ENCODE measurements at places on chromosomes 6 and 20.
A peak's percentile ranks its signal among the peaks of the same experiment; 100 is the strongest.

GRCh38 chr20:2292416-2293110, 3.2 kb upstream of the TGM3 start:
- no peaks in the 10 kb centered on the region for H3K36me3 ChIP-seq
- no peak overlapping the region for H3K27ac ChIP-seq
- no peak overlapping the region for H3K4me3 ChIP-seq

DNA sequence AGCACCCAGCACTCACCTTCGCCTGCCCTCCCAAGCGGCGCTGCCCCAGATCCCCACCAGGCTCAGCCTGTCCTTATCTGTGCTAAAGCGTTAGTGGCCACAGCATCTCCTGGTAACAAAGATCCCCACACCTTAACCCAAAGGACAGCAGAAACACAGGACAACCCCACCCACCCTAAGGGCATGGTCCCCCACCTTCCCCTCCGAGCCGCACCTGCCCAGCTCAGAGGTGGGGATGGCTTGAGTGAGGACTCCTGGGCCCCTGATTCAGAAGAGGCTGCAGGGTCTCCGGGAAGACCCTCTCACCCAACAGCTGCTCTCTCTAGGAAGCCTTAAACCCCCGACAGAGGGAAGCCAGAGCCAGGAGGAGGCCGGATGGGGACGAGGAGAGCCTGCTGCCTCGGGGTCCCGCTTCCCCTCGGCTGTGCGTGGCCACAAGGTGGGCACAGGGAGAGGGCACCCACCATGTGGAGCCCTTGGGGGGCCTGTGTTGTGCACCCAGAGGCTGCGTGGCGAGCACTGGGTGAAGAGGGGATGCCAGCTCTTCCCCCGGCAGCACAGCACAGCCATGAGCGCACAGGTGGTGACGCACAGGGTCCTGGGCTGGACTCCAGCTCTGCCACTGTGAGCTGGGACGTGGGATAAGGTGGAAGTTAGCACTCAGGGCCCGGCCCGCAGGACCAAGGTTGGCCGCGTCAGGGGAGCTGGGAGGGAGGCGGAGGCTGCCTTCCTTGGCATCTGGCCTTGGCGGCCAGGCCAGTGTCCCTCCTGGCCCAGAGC, 31.9 kb upstream of the MRGBP start:
- H3K36me3 ChIP-seq = no peaks in the 10 kb centered on the region
- no peak overlapping the region for H3K4me3 ChIP-seq
- no peaks in the 10 kb centered on the region for H3K4me1 ChIP-seq
- H3K27ac ChIP-seq = no peak overlapping the region
- no peaks in the 10 kb centered on the region for H3K27me3 ChIP-seq

DNA sequence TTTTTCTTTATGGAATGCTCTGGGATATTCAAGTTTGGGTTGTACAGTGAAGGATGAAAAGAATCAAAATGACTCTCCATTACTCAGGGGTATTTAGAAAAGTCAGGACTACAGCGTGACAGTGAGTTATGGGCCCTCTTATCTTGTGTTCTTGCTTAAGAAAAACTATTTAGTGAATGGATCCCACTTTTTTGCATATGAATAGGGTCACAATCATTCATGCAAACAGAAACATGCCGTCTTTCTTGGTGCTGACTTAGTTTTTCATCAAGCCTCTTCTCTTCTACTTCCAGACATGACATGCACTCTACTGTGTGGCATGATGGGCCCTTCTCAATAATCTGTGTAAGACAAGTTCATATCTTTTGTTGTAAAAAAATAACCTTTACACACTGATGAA, 488.4 kb upstream of the MMS22L start:
- H3K36me3 ChIP-seq = no peaks in the 10 kb centered on the region
- no peak overlapping the region for H3K27ac ChIP-seq
- no peak overlapping the region for H3K4me3 ChIP-seq
- H3K27me3 ChIP-seq = no peaks in the 10 kb centered on the region
- no peak for DNase-seq

- H3K27me3 ChIP-seq = no peaks in the 10 kb centered on the region
- DNase-seq = peak; percentile 67
- H3K4me1 ChIP-seq = peaks cover 22% of the 10 kb centered on the region
- no peaks in the 10 kb centered on the region for H3K36me3 ChIP-seq
Observed at GRCh38 chr6:29964887-29965562, 22.7 kb downstream of the HLA-A start.

GRCh38 chr6:3732345-3733141, 19.0 kb downstream of the PXDC1 start:
- no peaks in the 10 kb centered on the region for H3K27me3 ChIP-seq
- H3K27ac ChIP-seq = no peak overlapping the region
- no peaks in the 10 kb centered on the region for H3K36me3 ChIP-seq
- peak; percentile 56 for DNase-seq
- H3K4me1 ChIP-seq = no peaks in the 10 kb centered on the region

DNA sequence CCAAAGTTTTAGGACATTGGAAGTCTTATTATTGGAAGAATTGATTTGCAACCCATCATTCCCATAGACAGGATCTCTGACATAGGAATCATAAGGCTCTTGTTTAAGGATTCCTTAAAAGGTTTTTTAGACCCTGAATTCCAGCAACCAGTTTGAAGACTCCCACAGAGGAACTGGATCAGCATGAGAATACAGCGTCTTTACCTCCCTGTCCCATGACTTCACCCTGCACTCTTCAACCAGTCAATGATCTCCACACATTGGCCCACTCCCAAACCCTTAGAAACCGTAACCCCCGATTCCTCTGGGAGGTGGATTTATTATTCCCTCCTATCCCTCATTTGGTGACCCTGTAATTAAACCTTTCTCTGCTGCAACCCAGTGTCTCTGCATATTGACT, 150.7 kb upstream of the PLCB4 start:
- no peaks in the 10 kb centered on the region for H3K4me1 ChIP-seq
- H3K27ac ChIP-seq = no peak overlapping the region
- H3K36me3 ChIP-seq = no peaks in the 10 kb centered on the region
- no peak overlapping the region for H3K4me3 ChIP-seq

DNA sequence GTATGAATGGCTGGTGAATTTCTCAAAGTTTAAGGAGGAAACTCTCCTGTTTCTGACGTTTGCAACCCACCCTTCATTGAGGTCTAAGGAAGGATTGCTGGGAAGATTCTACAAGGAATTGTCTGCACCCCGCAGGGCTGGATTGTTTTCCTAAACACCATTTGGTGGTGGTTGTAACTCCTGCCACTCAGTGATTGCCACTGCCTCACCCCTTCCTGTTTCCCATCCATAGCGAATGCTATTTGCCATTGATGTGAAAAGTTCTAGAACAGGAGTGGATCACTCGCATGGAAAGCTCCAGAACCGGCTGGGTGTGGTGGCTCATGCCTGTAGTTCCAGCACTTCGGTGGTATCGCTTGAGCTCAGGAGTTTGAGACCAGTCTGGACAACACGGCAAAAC, 8.7 kb upstream of the DSP start:
- H3K27ac ChIP-seq = no peak overlapping the region
- peaks cover 4% of the 10 kb centered on the region for H3K27me3 ChIP-seq
- H3K36me3 ChIP-seq = no peaks in the 10 kb centered on the region

Measured in natural killer cell (primary cell).